NCI-H460 (cell line): ENCODE measurements at places on chromosomes 1 and 21.

GRCh38 chr21:29708401-29708800, 231.4 kb downstream of the GRIK1 start:
- no peak for DNase-seq

GRCh38 chr1:213136190-213136917, 85.3 kb downstream of the RPS6KC1 start:
- DNase-seq = no peak

DNA sequence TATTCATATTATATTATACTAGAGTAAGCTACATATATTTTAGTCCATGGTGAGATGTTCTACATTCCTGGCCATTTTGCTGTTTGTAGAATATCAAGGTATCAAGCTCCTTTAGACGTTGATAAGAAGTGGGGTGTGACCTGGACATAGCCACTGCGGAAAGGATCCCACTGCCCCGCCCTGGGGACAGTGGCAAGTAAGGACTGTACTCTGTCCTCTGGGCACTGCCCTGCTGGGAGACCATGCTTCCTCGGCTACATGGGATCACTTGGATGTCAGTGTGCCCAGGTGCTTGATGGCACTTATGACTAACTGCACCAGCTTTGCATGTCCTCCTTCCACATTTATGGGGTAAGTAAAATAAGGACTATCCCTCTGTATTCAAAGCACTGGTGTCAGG, 46.3 kb upstream of the NTPCR start:
- no peak for DNase-seq

- DNase-seq = no peak
Measured at GRCh38 chr1:227306689-227307088, 11.6 kb downstream of the CDC42BPA start.

DNA sequence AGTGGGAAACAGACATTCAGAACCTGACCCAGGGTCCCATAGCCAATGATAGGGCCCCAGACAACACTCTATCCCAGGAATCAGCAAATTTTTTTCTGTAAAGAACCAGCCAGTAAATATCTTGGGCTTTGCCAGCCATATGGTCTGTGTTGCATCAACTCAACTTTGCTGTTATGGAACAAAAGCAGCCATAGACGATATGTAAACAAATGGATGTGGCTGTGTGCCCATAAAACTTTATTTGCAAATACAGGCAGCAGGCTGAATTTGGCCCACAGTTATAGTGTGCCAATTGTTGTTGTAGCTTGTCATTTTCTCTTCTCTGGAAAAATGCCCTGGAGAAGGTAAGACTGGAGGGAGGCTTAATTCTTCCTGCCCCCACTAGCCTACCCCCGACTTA, 431.1 kb upstream of the VAMP3 start:
- DNase-seq = no peak
